ENCODE measurements at places on chromosomes 7 and 10.

DNA sequence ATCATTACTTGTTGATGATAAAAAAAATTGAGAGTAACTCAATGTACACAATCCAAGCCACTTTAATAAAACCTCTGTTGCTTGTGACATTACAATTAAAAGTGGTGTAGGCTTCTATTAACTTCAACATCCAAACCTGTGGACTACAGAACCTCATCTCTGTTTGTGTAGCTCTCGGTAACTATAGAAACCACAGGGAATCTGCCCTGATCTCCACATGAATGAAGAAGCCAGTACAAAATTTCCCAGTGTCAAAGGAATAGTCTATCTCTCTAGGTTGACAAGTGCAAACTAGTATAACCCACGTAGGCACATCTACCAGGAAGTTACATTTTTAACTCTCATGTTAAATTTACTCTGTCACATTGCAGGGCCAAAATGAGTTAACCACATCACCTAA, 204.3 kb downstream of the CHCHD3 start:
- DNase-seq: no peak

- DNase-seq: peak; percentile 51
Measured at GRCh38 chr10:95655571-95656290, 780 bp downstream of the ALDH18A1 start.

GRCh38 chr7:138749960-138750359, 47.8 kb upstream of the TMEM213 start:
- no peak for DNase-seq

DNA sequence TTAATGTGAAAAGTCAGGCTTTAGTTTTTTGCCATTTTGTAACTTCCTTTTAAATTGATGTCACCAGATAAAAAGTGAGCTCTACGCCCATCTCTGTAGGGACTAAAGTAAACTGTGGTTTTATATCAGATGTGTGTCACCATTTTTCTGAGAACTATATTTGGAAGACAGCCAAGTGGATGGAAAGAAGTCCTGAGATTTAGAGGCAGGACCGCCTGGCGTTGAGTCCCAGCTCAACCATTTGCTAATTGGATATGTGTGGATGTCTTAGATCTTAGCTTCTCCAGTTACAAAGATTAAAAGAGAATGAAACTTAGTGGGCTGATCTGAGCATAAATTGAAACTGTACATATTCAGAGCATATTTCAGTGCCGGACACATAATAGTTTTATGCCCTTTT, 691.6 kb upstream of the CELF2 start:
- peak; percentile 0 for DNase-seq

DNA sequence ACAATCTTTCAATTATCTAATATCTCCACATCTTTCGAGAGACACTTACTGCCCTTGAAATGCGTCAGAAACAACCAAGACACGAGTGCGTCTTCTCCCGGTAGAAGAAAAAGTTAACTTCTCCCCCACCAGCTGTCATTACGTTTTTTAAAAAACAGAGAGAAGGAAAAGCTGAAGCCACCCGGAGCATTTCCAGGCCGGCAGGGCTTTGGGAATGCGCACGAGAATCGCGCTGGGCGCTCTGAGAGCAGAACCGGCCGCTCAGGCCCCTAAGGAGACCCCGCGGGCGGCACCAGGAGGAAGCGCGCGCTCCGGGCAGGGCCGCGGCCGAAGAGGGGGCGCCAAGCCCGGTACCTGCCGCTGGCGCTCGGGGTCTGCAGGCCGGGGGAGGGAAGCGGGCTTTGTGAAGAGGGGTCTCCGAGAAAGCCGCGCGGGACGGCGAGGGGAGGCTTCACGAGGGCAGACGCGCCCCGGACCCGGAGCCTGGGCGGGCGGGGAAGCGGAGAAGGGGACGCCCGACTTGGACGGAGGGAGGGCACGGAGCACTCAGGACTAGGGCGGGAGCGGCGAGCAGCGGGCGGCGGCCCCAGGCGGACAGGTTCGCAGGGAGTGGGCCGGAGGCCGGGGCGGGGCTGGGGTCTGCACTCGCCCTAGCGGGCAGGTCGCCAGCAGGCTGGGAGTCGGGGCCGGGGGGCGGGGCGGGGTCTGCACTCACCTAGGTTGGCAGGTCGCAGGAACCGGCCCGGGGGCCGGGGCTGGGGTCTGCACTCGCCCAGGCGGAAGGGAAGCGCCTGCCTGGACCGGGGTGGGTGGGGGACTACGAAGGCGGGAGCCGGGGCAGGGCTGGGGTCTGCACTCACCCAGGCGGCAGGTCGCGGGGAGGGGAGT, 932 bp downstream of the ESYT2 start:
- DNase-seq: peak; percentile 55

DNA sequence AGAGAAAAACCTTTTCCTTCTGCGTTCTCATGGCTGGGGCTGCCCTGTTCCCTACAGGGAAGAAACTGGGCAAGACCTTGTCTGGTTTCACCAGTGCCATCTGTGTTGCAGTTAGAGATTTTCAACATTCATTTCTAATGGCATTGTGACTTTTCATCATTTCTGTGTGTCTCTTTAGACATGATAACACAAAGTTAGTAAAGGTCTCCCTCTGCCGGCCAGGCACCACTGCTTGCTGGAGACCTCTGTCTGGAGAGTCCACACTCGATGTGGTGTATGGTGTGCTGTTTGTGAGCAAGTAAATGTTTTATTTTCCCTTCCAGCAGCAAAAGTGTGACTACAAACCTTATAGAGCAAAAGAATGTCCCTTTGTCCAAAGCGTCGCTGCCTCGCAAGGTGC, 213.5 kb downstream of the PAXIP1 start:
- no peak for DNase-seq

GRCh38 chr10:98096731-98097130, 37.7 kb upstream of the R3HCC1L start:
- DNase-seq: no peak

DNA sequence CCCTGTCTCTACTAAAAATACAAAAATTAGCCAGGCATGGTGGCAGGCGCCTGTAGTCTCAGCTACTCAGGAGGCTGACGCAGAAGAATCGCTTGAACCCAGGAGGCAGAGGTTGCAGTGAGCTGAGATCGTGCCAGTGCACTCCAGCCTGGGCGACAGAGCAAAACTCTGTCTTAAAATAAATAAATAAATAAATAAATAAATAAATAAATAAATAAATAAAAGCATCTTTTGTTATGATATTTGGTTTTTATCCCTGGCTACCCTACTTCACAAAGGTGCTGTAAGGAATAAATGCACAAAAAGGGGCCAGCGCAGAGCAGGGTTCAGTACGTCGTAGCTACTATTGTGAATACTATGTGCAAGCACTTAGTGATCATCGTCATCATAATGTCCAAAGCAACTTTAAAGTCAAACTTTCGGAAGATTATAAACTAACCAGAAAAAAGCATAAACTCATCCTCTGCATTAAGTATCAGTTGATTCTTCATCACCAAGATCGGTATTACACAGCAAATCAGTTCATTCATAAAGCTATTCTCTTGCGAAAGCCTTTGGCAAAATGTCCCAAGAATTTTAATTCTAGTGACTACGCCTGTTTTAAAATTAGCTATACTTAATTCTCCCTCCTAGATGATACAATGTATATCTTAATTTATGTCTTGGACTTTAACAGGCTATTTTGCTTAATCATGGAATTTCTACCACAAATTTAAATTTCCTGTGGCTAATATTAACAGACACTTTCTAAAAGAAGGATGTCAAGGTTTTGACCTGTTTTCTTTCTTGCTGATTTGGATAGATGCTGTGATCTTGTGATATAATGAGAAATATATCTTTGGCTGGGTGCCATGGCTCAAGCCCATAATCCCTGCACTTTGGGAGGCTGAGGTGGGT, 7.6 kb upstream of the NFE2L3 start:
- DNase-seq: no peak

DNA sequence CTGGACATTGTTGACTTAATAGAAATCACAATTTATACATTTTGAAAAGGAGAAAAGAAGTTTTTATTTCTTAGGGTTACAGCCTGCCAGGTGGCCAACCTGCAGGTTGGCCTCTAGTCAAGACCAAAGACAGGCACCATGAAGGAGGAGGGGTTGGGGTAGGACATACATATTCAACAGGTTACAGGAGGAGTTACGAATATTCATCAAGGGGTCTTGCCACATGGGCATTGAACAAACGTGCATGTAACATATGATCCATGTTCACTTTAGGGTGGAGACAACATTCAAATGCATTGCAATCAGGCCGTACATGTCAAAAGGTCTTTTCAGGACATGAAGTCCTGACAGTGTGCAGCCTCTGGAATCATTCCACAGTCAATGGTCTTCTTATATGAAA, 246.2 kb upstream of the AKR1E2 start:
- DNase-seq: no peak

DNA sequence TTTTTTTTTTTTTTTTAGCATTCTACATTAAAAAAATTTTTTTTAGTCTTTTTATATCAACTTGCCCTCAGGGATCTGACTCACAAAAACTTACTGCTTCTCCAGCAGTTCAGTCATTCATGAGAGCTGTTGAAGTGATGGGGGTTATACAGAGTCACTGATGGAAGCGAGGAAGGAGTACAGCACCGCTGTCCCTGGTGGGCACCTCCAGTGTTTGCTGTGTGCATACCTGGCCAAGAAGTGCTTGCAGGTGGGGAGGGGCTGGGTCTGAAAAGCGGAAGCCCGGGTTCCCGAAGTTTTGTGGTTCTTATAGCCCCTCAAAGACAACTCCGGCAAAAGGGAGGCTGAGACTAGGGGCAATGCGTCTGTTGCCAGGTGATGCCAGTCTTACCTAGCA, 46.2 kb downstream of the MINDY4 start:
- DNase-seq: peak; percentile 59

DNA sequence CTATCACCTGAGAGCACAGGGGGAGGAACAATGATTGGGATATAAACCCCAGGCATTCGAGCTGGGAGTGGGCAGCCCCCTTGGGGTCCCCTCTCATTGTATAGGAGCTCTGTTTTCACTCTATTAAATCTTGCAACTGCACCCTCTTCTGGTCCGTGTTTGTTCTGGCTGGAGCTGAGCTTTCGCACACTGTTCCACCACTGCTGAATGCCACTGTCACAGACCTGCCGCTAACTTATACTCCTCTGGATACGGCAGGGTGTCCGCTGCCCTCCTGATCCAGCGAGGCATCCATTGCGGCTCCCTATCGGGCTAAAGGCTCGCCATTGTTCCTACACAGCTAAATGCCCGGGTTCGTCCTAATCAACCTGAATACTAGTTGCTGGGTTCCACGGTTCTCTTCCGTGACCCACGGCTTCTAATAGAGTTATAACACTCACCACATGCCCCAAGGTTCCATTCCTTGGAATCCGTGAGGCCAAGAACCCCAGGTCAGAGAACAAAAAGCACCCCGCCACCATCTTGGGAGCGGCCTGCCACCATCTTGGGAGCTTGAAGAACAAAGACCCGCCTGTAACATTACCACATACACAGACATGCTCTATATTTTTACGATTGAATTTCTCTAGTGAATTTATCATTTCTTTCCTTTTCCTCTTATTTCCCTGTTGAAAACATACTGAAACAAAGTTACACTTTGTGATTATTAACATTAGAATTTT, 9.0 kb downstream of the ZWINT start:
- DNase-seq: no peak

DNA sequence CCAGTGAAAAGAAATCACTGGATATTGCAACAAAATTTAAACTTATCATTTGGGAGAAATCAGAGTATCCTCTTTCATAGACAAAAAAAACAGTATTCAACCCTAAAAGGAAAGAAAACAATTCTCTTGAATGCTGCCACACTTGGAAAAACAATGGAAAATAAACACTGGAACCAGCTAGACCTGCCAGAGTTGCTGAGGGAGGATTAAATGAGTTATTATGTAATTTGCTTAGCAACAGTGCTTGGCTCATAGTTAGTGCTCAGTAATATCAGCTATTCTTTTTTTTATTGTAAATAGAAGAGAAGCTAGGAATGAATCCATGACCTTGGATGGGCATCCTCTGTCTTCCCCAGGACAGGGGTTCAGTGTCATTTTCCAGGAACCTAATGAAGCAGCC, 11.0 kb upstream of the ZNF273 start:
- DNase-seq: no peak

GRCh38 chr10:104485632-104486031, 132.0 kb downstream of the CFAP58 start:
- no peak for DNase-seq

DNA sequence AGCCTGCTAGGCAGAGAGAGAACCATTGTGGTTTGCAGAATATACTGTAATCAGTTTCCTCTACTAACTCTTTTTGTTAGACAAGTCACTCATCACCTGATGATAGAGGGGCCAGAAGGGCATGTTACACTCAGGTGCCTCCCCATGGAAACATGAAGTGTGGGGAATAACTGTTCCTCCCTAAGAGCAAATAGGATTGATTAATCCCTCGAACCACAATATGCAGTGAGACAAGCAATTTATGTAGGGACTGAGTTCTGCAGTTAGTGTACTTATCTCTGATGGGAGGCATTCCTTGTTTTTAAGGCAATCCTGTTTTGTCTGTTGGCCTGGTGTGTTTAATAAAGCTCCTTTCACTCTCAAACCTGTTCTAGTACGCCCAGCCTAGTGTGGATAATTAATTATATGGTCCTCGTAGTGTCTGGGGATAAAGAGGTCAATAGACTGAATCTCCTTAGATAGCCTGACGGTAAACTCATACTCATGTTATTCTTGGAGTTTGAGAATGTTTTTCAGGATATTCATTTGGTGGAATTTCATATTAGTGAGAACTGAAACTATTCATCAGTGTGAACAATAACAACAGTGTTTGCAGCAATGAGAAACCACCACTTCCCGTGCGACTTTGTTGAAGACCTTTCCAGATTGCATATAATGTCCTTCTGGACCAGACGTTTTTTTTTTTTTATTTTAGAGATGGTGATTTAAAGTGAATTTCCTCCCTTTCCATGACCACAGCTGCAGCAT, 344.8 kb upstream of the FZD8 start:
- peak; percentile 18 for DNase-seq

- DNase-seq: no peak
Measured at GRCh38 chr7:95822717-95823116, 50.4 kb downstream of the DYNC1I1 start.

Data from fibroblast of the aortic adventitia (primary cell).